Neural progenitor cell (in vitro differentiated cells): ENCODE measurements at places on chromosomes 3 and 15.

GRCh38 chr15:64009798-64010261, 36.5 kb downstream of the DAPK2 start:
- DNase-seq: no peak

DNA sequence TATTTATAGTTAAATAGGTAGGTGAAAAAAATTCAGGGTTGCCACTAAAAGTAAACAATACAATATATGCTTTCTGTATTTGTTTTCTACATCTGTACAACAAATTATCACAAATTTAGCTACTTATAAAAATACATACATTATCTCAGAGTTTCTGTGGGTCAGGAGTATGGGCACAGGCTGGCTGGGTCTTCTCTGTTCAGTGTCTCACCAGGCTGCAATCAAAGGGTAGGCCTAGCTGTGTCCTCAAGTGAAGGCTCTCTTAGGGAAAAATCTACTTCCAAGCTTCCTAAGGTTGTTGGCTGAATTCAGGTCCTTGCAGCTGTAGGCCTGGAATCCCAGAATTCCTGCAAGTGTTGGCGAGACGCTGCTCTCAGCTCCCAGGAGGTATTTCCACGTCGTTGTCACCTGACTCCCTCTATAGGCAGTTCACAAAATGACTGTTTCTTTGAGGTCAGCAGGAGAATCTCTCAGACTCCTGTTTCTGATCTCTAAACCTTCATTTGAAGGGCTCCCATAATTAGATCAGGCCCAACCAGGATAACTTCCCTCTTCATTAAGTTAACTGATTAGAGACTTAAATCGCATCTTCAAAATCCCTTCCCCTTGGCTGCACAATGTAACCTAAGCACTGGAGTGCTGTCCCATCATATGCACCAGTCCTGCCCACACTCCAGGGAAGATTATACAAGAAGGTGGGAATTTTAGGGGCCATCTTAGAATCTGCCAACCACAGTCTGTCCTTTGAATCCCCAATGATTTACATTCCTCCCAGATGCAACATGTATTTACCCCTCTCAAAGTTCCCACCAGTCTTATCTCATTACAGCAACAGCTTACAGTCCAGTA, 296.6 kb downstream of the SUCLG2 start:
- DNase-seq: peak; percentile 80

DNA sequence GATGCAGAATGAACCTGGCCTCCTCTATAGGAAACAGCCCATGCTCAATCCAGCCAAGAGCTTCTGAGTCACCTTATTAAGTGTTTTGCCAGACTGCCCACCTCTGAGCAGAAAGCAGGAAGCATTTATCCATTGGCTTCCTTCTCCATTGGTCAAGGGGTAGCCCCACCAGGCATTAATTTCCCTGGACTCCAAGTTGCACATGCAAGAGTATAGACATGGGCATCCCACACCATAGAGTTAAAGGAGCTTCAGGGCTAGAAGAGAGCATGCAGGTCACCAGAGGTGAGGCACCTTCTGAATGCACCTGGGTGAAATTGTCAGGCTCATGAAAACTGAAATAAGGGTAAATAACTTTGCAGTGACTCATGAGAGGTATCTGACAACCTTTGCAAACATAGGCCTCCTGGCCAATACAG, 230.8 kb upstream of the STAC start:
- no peak for DNase-seq

- DNase-seq: no peak
Measured at GRCh38 chr15:63034578-63034977, 8.0 kb upstream of the TPM1 start.

GRCh38 chr3:197795200-197795599, 4.1 kb downstream of the LRCH3 start:
- no peak for DNase-seq

DNA sequence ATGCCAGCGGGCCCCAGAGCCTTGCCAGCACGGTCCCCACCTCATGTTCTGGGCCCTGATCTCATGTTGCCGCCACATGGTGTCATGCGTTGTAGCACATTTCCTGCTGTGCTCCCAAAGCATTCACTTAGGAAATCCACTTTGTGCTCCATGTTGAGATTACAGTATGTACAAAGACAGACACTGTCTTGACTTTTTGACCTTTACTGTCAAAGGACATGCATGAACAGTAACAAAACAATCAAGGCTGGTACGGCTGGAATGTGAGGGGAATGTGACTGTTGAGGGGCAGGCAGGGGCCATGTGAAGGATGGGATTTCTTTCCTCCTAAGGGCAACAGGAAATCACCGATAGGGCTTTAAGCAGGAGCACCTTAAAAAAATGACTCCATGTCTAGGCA, 53.3 kb upstream of the RPL32 start:
- no peak for DNase-seq

DNA sequence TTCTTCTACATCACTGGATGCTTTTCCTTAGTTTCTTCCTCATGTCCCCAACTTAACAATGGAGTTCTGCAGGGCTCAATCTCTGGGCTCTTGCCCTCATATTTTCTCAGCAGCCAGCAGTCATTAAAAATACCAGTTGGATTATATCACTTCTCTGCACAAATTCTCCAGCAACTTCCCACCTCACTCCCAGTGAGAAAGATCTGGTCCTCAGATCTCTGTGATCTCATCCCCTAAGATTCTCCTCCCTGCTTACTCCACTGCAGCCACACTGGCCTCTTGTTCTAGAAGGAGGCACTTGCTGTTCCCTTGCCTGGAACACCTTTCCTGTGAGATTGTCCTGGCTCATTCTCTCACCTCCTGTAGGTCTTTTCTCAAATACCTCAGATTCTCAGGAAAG, 6.1 kb downstream of the ERICH6 start:
- DNase-seq: no peak

- no peak for DNase-seq
Measured at GRCh38 chr15:41894791-41895463, 1.1 kb upstream of the SPTBN5 start.

DNA sequence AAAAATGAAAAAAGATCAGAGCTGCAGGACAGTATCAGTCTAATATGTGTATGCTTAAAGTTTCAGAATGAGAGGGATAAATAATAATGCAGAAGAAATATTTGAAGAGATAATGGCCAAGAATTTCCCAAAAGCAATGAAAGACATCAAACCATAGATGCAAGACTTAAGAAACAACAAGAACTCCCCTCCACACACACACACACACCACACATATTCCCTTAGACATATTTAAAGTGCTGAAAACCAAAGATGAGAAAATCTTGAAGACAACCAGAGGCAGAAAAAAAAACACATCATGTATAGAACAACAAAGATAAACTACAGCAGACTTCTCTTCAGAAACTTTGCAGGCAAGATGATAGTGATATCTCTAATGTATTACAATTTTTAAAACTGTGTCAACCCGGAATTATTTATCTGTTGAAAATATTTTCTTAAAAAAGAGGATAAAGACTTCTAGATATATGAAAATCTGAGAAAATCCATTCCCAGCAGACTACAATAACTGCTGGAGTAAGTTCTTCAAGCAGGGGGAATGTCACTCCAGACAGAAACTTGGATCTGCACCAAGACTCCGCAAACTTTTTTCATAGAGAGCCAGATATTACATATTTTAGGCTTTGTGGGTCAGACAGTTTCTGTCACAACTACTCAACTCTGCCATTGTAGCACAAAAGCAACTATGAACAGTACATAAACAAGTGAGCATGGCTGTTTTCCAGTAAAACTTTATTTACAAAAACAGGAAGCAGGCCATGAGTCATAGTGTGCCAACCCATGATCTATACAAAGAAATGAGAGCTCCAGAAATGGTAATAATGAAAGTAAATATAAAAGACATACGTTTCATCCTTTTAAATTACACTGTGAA, 223.4 kb upstream of the CGNL1 start:
- DNase-seq: no peak

DNA sequence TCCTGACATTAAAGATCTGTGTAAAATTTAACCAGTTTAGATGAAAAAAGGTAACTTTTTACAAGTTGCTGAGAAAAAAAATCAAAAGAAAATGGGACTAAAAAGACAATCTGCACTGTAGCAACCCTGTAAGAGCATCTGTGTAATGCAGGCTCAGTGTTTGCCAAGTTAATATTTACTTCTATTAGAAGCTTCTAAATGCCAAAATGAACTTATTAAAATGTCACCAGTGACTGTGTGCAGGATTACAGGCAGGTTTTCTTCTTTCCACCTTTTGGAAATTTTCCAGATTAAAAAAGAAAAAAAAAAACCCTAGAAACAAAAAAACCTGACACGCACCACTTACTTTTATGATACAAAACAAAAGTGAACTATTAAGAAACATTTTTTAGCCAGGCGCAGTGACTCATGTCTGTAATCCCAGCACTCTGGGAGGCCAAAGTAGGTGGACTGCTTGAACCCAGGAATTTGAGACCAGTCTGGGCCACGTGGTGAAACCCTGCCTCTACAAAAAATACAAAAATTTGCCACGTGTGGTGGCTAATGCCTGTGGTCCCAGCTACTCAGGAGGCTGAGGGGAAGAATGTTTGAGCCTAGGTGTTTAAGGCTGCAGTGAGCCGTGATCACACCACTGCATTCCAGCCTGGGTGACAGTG, 87.2 kb downstream of the TJP1 start:
- DNase-seq: no peak

GRCh38 chr3:177602601-177603147, 405.4 kb upstream of the TBL1XR1 start:
- no peak for DNase-seq

GRCh38 chr15:81809543-81809942, 236.3 kb downstream of the MEX3B start:
- DNase-seq: peak; percentile 51

DNA sequence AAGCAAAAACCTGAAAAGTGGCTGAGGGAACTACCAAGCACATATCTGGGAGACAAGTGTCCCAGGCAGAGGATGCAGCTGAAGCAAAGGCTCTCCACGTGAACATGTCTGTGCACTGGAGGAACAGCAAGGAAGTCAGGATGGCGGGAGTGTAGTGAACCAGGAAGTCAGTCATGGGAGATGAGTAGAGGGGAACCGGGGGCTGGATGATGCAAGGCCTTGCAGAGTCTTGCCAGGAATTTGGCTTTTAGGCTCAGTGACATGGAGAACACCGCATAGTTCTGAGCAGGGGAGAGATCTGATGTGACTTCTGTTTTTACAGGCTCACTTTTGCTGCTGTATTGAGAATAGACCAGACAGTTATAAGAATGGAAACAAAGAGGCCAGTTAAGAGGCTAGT, 19.0 kb downstream of the C2CD4A start:
- no peak for DNase-seq

- DNase-seq: peak; percentile 51
Measured at GRCh38 chr3:32842987-32843386, 25.2 kb downstream of the TRIM71 start.

DNA sequence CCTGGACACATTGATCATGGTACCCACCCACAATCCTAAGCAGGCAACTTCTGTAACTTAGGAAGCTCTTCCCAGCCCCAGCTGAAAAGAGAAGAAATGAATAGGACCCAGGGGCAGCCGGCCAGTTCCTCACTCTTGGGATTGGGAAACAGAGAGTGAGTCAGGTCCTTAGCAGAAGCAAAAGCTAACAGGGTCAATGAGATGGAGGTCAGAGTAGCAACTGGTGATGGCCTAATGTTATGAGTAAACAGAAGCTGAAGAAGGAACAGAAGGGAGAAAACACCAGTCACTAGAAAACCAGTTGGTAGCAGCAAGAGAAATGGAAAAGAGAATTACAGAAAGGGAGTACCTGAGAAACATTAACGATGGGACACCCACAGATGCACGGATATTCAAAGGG, 20.0 kb downstream of the RIOX2 start:
- no peak for DNase-seq

DNA sequence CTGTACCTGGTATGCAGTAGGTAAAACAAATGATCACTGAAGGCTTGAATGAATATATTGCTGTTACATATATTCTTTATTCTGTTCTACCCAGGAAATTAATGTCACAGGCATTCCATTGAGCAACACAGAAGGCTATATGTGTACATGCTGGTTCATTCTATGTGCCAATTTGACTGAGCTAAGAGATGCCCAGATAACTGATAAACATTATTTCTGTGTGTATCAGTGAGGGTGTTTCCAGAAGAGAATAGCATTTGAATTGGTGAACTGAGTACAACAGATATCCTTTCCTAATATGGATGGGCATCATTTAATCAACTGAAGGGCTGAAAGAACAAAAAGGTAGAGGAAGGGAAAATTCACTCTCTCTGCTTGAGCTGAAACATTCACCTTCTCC, 886.8 kb downstream of the FHIT start:
- DNase-seq: no peak

- DNase-seq: peak; percentile 7
Measured at GRCh38 chr3:110267304-110267845, 804.2 kb upstream of the NECTIN3 start.
